Heart left ventricle (tissue), 16 donors: ENCODE measurements at places on chromosomes 16 and 17. TPM values are rescaled to one million over a fixed set of nuclear protein-coding genes. Genes with fewer than 3 reads are reported as not detected.
A peak's percentile ranks its signal among the peaks of the same experiment; 100 is the strongest.

DNA sequence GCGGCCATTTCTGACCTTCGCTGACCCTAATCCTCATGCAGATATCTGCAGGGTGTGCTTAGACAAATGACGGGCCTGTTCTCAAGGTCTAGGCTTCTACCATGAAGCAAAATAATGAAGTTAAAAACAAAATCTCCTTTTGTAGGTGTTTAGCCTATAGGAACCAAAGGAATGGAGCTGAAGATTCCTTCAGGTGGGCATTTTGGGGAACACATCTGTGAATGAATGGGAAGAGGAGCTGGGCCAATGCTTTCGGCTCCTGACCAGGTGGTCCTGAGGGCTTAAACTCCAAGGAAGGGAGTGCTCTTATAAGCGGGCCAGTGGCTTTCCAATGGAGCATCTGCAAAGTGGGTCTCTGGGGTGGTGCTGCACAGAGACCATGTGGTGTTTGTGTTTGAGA is 14.1 kb upstream of the IL34 start:
- DNase-seq = no peak

- DNase-seq = peak; percentile 45
These were observed 55.0 kb upstream of the CBFA2T3 start for GRCh38 chr16:89031715-89032659.

DNA sequence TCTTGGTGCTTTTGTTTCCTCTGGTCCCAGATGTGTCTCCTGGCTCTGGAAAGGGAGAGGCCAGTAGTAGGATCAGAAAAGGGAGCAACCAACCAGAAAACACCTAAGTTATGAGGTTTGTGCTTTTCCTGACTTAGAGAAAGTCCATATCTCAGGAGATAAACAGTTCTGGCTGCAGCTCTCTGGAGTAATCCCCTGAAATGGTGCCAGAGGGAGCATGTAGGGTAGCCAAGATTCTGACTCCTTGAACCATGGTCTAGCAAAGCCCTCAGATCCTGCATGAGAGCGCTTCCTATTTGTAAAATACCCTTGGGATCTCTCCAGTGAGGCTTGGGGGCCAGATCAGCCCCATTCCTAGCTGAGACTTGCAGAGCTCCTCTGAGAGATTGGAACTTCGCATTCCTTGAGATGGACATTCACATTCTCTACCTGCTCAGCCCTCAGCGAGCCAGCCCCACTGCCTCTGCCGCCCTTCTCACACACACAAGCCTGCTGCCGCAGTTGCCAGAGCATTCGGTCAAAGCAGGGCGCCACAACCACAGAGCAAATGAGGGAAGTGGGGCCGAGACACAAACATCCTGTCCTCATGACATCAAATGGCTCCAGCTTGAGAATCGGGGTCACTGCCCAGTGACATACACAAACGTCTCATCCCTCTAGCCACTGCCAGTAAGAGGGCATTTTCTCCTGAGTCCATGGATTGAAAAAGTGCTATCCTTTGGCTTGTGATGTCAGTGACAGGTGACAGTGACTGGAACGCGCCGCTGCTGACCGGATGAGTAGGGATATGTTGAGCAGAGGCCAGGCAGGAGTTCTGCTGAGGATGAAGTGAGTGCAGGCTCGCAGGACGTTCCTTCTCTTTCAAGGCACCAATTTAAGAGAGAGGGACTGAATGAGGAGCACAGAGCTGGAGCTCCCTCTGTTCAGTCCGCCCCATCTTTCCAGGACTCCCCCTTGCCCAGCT is 5.0 kb downstream of the ABHD15 start:
- DNase-seq = peak; percentile 27

Gene RGS9
- total RNA-seq = 1.5 TPM

- no peak for DNase-seq
These were observed 46.4 kb upstream of the ENPP7 start for GRCh38 chr17:79684132-79684985.

Gene MARVELD3
- not detected for total RNA-seq

GRCh38 chr16:87747626-87748414 is 18.0 kb downstream of the KLHDC4 start:
- DNase-seq = no peak

DNA sequence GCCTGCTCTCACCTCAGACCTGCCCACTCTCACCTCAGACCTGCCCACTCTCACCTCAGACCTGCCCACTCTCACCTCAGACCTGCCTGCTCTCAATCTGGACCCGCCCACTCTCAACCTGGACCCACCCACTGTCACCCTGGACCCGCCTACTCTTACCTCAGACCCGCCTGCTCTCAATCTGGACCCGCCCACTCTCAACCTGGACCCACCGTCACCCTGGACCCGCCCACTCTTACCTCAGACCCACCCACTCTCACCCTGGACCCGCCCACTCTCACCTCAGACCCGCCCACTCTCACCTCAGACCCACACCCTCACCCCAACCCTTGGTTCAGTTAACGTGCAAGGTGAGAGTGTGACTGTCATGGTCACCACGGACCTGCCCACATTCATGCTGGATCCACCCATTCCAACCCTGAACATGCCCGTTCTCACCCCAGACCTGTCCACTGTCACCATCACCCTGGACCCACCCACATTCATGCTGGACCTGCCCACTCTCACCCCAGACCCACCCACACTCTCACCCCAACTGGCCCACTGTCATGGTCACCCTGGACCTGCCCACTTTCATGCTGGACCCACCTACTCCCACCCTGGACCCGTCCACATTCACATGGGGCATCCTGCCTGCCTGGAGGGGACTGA is 31.2 kb upstream of the ENPP7 start:
- DNase-seq = no peak

DNA sequence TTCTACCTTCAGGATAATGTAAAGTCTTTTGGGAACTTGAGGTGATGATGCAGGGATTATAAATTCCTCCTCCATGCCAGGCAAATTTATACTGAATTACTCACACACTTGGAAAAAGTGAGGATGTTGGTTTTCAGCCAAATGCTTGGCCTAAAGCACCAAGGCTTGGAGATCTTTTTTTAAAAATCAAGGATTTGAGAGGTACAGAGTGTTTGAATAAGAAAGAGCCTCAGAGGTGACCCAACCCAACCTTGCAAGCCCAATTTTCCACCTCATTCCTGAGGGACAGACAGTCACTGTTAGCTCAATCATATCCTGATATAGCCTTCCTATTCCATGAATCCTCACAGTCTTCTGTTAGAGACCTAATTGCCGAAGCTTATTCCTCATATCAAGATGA is 14.0 kb downstream of the GRIN2A start:
- no peak for DNase-seq

Gene CLEC10A
- 2.2 TPM for total RNA-seq

DNA sequence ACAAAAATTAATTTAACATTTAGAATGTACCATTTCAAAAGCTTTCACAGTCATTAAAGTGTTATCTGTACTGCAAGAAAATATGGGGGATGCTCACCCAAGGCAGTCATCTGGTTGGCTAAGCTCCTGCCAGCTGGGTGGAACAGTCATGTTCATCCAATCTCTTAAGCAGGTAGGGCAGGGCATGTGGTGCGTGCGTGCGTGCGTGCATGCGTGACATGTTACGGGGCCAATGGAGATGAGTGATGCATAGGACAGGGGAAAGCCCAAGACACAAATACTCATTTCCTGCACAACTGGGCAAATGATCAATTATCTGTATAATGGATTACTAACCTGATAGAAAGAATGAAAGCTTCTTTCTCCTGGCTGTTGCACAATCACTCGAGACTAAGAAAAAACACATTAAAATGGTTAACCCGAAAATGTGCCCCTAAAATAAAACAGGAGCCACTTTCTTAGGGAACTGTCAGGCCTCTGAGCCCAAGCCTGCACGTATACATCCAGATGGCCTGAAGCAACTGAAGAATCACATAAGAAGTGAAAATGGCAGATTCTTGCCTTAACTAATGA is 104.4 kb downstream of the MYO1D start:
- DNase-seq = no peak

Gene RAB11FIP4
- total RNA-seq = 8.3 TPM

Gene DRC3
- 3.7 TPM for total RNA-seq

GRCh38 chr16:23699100-23699499 is 13.9 kb downstream of the ERN2 start:
- no peak for DNase-seq

DNA sequence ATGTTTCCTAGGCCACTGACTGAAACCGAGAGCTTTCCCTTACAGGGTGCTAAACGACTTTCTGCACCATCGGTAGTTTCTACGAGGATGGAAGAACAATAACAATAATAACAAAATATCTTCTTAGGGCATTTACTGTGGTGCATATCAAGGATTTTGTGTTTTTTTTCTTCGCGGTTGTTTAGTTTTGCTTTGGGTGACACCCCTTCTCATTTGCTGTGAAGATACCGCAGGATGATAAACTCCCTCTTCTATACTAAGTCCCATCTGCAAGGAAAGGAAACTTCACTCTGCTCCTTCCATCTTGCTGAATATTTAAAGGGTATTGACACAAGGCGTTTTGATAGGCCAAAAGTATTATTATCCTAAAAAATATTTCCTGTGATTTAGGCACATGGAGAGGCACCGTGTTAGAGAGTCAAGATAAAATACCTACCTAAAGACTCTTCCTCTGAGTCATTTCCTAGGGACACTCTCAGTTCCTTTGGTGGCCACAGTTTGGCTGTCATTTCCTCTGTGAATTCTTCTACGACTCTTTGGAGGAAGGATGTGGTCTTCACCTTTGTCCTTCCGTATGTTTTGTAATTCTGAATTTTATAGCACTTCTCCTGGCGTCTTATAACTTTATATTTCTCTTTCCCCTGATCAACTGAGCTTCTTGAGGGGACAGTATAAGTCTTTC is 318.8 kb downstream of the CDH13 start:
- DNase-seq = no peak

Gene GP1BA
- 0.35 TPM for total RNA-seq

GRCh38 chr17:39208893-39209292 is 8.8 kb downstream of the RPL19 start:
- no peak for DNase-seq

Gene DPEP1
- total RNA-seq = not detected

GRCh38 chr17:47693731-47694580 is at the start of gene TBKBP1:
Gene TBKBP1 (plus strand): TSS chr17:47694161. CDS start chr17:47696113, 1,952 bp downstream.
- DNase-seq = peak; percentile 62

GRCh38 chr17:67280279-67280678 is 35.3 kb upstream of the HELZ start:
- DNase-seq = peak; percentile 45

Gene PRAC2
- total RNA-seq = not detected

Gene SDR42E1
- total RNA-seq = 0.65 TPM

DNA sequence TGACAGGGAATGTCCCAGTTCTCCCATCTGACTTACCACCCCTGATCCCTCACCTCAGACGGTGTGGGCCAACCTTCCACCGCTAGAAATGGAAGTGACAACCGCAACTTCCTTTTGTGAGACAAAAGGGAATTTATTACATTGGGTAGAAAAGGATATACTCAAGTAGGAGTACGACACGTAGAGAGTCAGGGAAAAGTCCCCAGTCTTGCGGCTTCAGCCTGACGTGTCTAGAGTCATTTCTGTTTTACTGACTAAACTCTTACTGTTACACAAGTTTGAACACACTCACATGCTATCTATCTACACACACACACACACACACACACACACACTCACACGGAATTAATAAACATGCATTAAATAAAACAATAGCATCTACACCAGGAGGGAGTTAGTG is 178.9 kb downstream of the COPRS start:
- no peak for DNase-seq

DNA sequence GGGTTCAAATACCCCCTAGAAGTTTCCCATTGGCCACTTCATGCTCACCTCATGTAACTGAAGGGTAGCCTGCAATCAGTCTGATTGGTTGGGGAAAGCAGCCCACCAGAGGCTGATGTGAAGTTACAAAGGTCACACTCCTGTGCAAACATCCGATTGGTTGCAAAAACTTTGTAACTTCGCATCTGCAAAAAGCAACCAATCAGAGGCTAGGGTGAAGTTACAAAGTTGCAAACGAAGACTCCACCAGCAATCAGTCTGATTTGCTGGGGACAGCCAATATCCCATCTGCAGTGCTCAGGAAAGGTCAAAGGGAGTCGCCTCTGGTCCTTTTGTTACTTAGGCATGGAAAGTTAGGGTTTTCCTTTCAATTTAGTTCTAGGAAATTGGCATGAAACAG is 40.1 kb downstream of the TAOK1 start:
- no peak for DNase-seq

- no peak for DNase-seq
These were observed 2.5 kb downstream of the PRAC2 start for GRCh38 chr17:48725288-48726064.

Gene RNF112
- 1.4 TPM for total RNA-seq

Gene LRRC75A
- 0.60 TPM for total RNA-seq

DNA sequence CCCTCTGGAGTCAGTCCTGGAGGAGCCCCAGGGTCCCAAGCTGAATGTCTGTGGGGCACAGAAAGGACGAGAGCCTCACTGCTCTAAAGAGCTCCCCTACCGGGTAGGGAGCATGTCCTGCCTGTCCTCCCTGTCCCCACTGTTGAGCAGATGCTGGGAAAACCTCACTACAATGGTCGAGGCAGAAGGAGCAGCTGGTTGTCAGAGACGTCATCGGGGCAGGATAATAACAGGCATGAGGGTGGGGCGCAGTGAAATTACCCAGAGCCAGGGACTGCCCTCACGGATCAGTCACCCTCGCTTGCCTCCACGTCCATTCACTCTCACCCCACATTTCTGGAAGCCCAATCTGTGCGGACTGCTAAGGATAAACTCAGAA is 538 bp downstream of the TM4SF5 start:
- DNase-seq = no peak

Gene MGAT5B
- total RNA-seq = not detected

GRCh38 chr16:87165151-87165550 is 152.0 kb downstream of the C16orf95 start:
- no peak for DNase-seq

- DNase-seq = no peak
These were observed 6.3 kb upstream of the XPO6 start for GRCh38 chr16:28218109-28218508.

DNA sequence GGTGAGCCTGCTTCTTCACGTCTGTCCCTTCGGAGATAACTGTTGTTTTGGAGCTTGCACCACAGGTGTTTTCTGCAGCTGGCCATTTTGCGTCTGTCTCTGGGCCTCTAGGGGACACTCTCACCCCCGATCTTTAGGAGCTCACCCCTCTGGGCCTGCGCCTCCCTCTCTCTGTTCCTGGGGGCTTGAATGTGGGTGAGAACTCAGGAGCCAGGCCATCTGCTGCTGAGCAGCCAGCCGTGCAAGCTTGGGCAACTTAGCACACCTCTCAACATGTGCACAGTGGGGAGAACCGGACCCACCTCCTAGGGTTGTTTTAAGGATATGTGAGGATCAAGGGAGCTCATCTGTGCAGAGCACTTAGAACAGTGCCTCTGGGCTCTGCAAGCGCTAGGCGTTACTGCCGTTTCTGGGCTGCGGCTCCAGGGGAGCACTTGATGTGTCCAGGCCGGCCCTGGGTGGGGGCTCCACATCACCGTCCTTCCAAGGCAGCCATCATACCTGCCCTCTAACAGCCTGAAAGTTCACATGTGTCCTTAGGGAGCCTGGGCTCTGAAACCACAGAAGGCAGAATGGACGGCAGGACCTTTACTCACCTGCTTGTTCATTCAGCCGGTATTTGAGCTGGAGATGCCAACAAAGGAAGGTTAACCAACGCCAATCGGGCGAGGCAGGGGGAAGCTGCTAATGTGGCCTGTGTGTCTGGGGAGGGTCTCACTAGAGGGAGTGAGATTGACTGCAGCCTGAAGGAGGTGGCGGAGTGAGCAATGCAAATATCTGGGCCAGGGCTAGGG is 66.3 kb downstream of the MRC2 start:
- no peak for DNase-seq

Gene SLFN14
- not detected for total RNA-seq

GRCh38 chr16:68146585-68146984 is 61.4 kb downstream of the NFATC3 start:
- no peak for DNase-seq

- no peak for DNase-seq
These were observed 27.2 kb upstream of the METRNL start for GRCh38 chr17:83052241-83052564.

- DNase-seq = no peak
These were observed 16.6 kb downstream of the NOD2 start for GRCh38 chr16:50709980-50710379.

Gene HSD11B2
- total RNA-seq = 0.32 TPM
